Esophagus squamous epithelium (tissue), 5 donors: ENCODE measurements at places on chromosomes 6 and 20.

DNA sequence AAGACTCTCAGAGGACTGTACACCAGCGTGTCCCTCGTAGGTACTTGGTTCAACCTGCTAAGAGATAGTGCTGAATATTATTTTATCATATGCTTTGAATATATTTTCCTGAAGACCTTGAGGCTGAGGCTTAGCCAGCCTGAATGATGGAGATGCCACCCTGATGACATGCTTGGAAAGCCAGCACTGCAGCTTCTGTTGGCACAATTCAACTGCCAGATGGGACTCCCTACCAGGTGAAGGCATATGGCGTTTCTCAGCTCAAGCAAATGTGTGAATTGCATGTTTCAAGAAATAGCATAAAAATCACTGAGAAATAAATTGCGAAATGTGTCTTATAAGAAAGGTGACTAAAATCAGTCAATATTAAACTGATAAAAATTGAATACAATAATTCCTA, 228.1 kb upstream of the CST7 start:
- DNase-seq: no peak

GRCh38 chr6:150899231-150899630, 33.7 kb downstream of the MTHFD1L start:
- no peak for DNase-seq

- no peak for DNase-seq
These were observed 664.3 kb downstream of the TENT5A start for GRCh38 chr6:81088145-81088544.

DNA sequence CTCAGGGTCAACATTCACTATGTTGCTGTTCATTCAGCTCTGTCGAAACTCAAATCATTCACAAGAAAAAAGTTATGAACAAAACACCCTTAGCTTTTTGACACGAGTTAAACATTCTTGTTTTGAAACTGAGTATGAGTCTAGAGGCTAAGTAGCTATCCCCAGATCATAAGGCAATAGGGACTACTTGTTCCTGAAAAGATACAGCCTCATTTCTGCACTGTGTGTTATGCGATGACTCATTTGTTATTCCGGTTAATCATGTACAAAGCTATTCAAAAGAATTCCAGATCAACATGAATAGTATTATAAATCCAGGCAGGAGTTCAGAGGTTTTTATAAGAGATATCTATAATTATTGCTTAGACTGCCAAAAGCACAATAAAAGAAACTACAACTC, 908.0 kb downstream of the QKI start:
- no peak for DNase-seq

DNA sequence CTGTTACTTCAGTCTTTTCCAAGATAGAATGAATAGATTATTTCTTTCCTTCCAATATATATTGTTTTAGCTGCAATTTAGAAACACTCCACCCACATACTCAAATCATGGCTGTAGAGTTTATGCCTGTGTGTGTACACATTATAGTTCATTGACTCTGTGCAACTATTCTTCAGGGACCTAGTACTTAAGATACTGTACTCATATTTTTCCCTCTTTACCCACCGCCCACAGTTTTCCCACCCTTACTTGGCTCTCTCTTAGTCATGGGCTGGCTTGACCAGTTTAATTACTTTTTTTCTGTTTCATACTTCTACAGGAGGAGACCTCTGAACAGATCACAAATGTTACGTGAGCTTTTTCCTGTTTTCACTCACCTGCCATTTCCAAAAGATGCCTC, 30.4 kb downstream of the C6orf89 start:
- no peak for DNase-seq

DNA sequence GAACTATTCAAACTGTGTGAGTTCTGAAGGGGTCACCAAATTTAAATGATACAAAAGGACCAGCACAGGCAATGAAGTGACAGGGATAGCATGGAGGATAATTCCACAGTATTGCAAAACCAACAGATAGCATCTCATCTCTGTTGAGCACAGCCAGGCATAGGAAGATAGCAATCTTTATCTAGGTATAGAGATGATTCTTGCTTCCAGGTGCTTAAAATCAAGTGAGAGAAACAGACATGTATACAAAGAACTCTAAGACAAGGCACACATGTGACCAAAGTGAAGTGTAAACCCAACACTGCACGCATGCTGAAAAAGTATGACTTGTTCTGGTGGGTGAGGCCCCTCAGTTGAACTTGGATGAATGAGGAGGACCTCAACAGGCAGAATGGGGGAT, 48.4 kb upstream of the ARMC2 start:
- DNase-seq: no peak
